ENCODE measurements at places on chromosomes 2 and 18.

DNA sequence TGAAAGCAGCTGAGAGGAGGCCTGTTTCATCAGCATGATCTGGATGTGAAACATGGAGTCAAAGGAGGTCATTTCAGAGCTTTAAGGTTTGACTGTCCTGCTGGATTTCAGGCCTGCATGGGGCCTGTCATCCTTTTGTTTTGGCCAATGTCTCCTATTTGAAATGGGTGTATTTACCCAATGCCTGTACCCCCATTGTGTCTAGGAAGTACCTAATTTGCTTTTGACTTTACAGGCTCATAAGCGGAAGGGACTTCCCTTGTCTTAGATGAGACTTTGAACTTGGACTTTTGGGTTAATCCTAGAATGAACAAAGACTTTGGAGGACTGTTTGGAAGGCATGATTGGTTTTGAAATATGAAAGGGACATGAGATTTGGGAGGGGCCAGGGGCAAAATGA, 19.3 kb upstream of the CYP27C1 start:
- DNase-seq = no peak

DNA sequence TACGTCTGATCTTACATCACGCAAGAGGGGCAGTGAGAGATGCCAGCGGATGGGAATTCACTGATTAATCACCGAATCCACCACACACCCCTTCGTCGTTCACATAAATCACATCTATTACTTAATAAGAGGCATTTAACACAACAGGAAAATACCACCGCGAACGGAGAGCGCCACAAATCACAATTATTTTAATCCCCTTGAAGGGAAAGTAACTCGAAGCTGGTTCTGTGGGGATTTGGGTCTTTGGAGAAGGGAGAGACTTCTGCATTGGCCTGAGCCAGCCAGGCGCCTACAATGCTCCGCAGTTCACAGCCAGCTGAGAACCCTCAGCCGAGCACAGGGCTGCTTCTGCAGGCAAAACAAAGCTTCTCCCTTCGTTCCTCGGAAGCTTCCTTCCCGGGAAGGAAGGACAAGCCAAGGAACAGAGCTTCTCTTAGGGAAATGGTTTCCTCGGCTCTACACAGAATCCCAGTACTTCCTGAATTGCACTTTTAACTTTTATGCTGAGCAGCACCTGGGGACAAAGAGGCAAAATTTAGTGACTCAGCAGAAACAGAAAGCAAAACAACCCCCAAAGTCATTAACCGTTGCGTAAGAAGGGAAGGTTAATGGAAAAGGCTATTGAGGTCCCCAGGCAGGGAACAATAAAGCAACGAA, at the start of gene LRP1B:
Gene LRP1B (minus strand): TSS at position 7 of the 660 bp plus-strand sequence. CDS start 287 bp downstream, outside the sequence.
- DNase-seq = peak; percentile 3

DNA sequence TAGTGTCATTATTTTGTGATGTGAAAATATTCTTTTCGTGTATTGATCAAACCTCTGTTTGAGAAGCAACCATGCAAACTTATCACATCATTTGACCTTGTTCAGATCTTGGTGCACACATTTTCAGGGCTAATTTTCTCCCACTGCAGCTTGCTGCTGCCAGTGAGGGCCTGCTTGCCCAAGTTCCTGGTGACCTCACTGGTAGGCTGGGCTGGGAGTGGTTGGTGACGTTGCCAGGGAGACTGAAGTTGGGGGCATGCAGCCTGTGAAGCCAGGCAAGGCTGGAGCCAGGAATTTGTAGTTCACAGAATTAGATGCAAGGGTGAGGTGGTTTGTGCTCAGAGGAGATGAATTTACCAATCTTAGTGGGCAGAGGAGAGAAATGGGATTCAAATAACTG, 38.5 kb downstream of the PARD3B start:
- no peak for DNase-seq

- no peak for DNase-seq
Measured at GRCh38 chr2:151337643-151338042, 19.7 kb upstream of the TNFAIP6 start.

DNA sequence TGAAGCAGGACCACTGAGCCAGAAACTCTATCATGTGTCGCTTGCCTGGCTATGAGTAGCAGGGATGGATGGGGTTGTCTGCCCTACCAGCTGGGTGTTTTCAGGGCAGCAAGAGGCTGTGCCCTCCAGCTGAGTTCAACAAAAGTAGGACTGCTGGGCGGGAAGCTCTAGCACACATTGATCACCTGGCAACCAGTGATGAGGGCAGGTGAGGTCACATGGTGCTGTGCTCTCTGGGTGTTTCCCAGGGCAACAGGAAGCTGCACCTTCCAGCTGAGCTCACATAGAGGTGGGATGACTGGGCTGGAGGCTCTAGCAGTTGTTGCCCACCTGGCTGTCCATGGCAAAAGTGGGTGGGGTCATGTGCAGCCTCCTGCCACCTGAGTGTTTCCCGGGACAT, 487.3 kb upstream of the VWC2L start:
- DNase-seq = no peak

Data from erythroblast (primary cell).